AG04449 (cell line): ENCODE measurements at places on chromosomes 2 and 18.

DNA sequence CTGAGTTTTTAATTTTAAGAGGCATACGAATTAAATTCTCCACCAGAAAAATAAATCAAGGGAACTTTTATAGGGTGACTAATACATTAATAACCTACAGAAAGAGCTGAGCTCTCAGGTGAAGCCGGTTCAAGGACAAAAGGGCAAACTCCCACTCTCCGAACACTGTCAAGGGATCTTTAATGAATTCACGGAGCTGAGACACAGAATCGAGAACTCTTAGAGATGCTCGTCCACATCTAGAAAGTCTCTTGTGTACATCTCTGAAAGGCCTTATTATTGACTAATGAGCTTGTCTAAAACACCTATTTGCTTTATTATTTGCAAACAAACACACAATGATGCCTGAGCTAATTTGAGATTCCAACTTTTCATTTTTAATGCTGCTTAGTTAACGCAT, 33.3 kb upstream of the PIK3C3 start:
- no peak for DNase-seq

- DNase-seq, result no peak
These were observed 147.6 kb upstream of the SMAD7 start for GRCh38 chr18:49098386-49098785.

- no peak for DNase-seq
These were observed 1.3 kb upstream of the CYP26B1 start for GRCh38 chr2:72148837-72149555.

DNA sequence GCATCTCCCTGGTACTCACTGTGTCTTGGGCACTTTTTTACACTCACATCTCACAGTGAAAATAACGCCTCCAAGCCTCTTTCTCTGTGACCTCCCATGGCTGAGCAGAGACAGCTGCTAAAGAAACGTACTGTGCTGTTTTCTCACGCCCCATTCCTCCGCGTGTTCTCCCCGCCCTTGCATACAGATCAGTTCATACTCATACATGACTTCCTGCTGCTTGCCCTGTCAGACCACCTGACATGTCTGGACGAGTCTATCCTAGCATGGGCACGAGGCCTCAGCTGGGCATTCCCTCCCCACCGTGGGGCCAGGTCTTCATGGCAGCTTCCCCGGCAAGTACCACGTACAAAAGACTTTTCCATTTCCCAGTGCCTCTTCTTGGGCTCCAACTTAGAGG, 21.2 kb upstream of the IL1A start:
- DNase-seq, result no peak

DNA sequence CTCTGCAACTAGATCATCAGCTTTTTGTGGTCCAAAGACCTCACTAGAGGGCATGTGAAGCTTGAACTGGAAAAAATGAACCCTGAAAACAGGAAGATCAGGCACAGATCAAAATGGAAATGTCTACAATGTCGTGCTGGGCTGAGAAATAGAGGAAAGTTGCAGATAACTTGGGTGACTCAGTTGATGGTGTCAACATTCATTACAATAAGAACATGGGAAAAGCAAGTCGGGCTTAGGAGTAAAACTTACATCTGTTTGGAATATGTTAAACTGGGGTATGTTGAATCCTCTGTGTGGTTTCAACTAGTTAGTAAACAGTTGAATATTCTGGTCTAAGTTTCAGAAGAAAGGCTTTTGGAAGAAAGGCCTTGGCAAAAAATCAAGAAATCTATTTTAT, 940.4 kb downstream of the ERBB4 start:
- no peak for DNase-seq

DNA sequence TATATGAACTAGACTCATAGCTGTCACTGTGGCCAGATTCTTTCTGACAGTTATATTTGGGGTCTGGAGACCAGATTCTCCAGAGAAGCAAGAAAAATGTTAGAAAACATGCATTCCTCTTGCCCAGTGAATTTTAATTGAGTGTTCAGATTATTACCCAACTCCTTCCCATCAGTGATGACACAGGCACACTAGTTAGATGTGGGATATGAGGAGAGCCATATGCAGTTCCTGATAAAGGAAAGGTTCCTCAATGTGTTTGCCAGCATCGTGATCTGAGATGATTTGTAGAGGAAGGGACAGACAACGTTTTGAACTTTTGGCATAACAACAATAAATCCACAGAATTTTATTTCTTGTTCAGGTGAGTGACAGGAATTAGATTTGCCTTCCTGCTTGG, 308.6 kb downstream of the PIEZO2 start:
- no peak for DNase-seq

- no peak for DNase-seq
These were observed 221.5 kb upstream of the SLC35G4 start for GRCh38 chr18:11387880-11388279.

GRCh38 chr18:48318436-48318835, 90.7 kb downstream of the ZBTB7C start:
- no peak for DNase-seq

- DNase-seq, result no peak
These were observed 361.2 kb downstream of the LRRTM4 start for GRCh38 chr2:77161009-77161408.

GRCh38 chr2:9388199-9388681, 35.1 kb downstream of the ITGB1BP1 start:
- no peak for DNase-seq

- DNase-seq, result no peak
These were observed 19.5 kb downstream of the CNOT11 start for GRCh38 chr2:101272045-101272784.

- DNase-seq, result no peak
These were observed 106.8 kb upstream of the GALNT5 start for GRCh38 chr2:157150747-157151146.

GRCh38 chr2:200308546-200309295, 2.2 kb downstream of the SPATS2L start:
- no peak for DNase-seq

- DNase-seq, result no peak
These were observed 20.8 kb upstream of the SIX3 start for GRCh38 chr2:44920751-44921150.
